Activated CD4-positive, alpha-beta T cell treated with anti-CD3 and anti-CD28 coated beads, Interleukin-2, amount 10 ng/mL, durations not matched to agents 7 days and 5 days (primary cell): ENCODE measurements at places on chromosomes 7 and 10.

- no peak for DNase-seq
Measured at GRCh38 chr10:50788951-50789945, 49.5 kb downstream of the ASAH2B start.

DNA sequence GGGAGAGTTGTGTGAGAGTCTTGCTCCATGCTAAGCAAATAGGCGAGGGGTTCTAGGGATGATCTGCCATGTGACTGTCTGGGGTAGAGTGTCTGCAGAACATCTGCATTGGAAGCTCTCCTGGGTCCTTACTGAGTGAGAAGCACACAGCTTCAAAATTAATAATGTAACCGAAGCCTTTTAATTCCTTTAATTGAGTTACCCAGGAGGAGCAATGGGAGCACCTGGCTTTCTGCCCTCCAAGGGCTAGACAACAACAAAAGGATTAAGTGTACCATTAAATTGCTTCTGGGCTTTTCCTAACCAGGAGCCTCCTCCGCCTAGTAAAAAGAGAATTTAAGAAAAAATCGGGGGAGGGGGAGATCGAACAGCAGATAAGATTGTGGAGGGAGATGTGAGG lies 102.0 kb upstream of the TBX20 start:
- no peak for DNase-seq

DNA sequence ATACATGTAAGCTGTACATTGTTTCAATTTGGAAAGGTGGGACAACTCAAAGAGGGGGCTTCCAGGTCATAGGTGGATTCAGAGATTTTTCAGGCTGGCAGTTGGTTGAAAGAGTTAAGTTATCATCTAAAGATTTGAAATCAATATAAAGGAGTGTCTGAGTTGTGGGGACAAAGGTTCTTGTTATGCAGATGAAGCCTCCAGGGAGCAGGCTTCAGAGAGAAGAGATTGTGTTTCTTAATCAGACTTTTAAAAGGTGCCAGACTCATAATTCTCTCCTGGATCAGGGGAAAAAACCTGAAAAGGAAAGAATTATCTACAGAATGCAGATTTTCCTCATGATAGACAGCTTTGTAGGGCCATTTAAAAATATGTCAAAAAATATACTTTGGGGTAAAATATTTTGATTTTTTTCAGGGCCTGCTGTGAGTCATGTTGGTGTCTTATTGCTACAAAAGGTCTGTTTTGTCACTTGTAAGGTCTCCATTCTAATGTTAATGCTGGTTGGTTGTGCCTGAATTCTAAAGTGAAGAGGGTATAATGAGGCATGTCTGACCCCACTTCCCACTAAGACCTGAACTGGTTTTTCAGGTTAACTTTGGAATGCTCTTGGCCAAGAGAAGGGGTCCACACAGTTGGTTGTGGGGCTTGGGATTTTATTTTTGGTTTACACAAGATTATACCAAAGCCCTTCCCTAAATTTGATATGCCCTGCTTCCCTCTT lies 52.7 kb upstream of the PRSS1 start:
- DNase-seq = no peak

GRCh38 chr10:30176182-30176581 lies 116.8 kb upstream of the JCAD start:
- no peak for DNase-seq

- DNase-seq = no peak
Measured at GRCh38 chr7:29490094-29490607, 73.5 kb upstream of the PRR15 start.

GRCh38 chr10:130891066-130891465 lies 420.5 kb downstream of the TCERG1L start:
- no peak for DNase-seq

- no peak for DNase-seq
Measured at GRCh38 chr7:48213226-48213625, 42.0 kb downstream of the ABCA13 start.

DNA sequence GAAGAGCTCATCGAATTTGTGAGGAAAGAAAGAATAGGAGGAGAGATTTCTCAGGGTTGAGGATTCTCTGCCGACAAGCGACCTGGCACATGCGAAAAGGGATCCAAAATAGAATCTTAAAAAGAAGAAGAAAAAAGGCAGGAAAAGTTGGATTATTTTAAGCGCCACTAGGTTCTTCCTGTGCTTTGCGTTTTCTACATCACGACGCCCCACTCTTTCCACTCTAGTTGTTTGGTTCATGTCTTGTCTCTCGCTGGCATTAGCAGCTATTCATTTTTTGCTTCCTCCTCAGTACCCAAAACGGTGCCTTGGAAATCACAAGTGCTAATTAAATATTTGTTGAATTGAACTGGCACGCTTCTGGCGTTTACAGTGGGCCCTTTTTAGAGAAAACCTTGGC lies 674 bp upstream of the FRA10AC1 start:
- DNase-seq = peak; percentile 12

DNA sequence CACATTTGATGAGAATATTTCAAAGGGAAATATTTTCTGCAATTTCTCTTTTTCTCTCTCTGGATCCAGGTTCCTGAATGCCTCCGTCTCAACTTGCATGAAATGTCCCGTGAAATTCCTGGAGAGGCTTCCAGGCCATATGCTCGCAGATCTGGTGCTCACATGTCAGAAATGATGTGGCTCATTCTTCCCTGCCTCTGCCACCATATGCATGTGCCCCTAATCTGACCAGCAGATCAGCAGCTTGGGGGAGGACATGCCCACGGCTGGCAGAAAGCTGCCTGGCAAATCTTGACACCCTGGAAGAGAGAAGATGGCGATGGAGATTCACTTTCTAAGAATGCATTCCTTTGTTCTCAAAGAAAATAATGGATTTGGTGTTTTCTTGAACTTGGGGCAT lies 490.7 kb downstream of the RPS24 start:
- no peak for DNase-seq

DNA sequence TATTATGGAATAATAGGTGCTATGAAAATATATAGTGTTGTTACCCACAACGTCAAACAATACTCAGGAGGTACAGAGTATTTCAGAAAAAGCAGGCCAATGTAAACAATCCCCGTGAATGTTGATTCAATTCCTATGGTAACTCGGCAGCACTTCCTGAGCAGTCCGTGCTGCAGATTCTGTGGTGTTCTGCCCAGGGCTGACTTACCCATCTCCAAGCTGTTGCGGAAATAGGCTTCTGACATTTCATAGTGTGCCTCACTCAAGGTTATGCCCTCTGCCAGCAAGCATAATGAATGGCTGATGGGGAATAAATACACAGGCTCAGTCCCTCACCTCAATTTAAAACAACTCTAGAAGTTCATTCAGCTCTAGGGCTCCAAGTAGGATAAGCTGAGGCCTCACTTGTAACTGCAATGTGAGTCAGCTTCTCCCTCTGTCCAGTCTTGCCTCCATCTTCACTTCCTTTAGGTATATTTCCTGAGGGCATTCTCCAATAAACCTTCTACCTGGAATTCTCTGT lies 177.6 kb downstream of the GNAI1 start:
- peak; percentile 21 for DNase-seq

DNA sequence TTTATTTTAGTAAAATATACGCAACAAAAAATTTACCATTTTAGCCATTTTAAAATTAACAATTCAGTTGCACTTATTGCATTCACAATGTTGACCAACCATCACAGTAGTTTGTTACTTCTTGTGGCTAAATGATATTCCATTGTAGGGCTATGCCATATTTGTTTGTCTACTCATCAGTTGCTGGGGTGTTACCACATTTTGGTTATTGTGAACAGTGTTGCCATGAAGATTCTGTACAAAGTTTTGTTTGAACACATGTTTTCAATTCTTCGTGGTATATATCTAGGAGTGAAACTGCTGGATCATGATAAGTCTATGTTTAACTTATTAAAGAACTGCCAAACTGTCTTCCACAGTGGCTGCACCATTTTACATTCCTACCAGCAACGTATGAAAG lies 46.3 kb upstream of the ZNF365 start:
- no peak for DNase-seq

GRCh38 chr7:31340051-31340450 lies 475 bp downstream of the NEUROD6 start:
- no peak for DNase-seq

GRCh38 chr7:105289704-105290103 lies 99.0 kb downstream of the SRPK2 start:
- no peak for DNase-seq

DNA sequence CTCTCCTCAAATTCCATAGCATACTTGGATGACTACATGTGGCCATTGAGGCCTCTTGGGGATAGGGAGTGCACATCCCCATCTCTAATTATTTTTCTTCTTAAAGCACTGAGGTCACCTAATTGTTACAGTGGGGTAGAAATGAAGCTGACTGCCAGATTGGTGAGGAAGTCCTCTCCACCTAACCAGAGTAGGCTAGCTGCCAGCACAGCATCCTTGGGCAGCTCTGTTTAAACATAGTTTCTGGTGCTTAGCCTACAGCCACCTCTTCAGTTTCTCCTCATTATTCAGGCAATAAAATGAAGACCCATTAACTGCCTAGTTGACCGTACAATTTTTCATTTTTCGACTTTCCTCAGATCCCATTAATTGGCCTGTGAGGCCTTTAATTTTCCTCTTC lies 104.6 kb downstream of the MLLT10 start:
- no peak for DNase-seq

DNA sequence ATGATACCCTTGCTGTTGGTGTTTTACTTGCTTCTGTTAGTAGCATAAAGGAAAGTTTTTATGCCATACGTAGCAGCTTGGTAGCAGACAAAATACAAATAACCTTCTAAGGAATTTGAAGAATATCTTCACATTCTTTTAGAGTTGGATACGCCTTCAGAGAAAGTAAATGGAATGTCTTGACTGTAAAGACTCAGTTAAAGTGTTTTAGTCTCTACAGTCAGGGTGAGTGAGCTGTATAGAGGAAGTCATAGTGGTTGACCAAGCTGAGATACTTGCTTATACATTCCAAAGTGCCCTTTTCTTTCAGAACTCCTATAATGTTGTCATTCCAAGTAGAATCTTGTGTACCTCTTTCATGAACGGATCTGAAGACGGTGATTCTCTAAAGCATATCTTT lies 37.7 kb downstream of the RABGEF1 start:
- DNase-seq = no peak

DNA sequence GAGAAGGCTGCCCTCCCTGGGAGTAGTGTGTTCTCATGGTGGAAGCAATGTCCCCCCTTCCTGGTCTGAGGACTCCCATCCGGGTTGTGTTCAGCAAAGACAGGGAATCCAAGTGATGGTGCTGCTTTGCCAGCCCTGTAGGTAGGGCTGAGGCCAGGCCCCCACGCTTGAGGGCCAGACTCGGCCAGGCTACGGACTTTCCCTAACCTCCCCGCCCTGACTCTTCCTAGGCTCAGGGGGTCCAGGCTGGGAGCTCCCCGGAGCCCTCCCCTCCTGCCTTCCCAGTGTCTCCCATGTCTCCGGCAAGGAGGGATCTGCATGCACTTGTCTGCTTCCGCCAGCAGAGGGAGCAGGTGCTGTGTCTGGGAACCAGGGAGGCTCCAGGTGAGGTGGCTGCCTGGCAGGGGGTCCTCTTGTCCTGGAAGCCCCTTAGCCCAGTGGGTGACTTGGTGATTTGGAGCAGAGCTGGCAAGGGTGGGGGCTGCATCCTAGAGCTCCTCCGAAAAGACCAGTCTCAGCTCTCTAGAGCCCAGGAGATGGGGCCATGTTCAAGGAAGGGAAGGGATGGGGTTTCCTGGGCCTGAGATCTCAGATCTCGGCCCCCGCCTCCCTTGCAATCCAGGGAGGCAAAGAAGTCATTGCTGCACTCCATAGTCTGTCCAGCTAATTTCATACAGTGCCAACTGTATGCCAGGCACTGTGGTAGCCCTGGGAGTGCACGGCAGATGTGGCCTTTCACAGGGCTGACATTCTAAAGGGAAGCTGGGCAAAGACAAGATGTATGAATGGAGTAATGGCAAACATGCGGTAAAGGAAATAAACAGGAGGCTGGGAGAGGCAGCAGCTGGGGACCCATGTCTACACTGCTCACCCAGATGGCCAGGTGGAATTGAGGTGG lies 20.3 kb upstream of the SFRP5 start:
- DNase-seq = peak; percentile 80

- no peak for DNase-seq
Measured at GRCh38 chr10:42981358-42982236, 95.3 kb upstream of the RET start.

DNA sequence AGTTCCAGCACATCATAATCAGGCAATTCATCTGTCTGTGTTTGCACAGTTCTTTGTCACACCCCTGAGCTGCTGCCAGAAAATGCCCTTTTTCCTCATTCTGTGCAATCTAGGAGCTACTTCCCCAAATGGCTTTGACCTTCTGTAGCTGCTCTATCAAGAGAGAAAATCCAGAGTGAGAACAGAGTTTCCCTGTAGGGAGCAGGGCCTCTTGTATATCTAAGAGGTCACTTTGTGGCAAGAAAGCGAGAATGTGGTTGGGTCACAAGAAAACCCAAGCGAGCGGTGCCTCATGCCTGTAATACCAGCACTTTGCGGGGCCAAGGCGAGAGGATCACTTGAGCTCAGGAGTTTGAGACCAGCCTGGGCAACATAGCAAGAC lies 24.3 kb downstream of the SLC29A3 start:
- DNase-seq = no peak

DNA sequence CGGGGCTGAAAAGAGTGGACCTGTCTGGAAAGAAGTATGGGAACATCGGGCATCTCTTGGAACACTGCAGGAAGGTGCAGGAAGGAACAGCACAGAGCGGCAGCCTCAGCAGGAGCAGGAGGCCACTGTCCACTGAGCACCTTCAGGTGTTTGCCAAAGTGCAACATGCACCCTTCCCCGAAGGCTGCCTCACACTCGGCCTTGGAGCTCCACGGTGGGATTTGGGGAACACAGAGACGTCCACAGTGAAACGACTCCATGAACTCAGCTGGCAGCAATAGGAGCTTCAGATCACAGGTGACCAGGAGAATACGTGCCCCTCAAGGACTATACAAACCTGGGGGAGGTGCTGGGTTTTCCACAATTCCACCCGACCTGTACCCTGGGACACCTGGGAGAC lies 140.3 kb upstream of the RET start:
- DNase-seq = no peak

DNA sequence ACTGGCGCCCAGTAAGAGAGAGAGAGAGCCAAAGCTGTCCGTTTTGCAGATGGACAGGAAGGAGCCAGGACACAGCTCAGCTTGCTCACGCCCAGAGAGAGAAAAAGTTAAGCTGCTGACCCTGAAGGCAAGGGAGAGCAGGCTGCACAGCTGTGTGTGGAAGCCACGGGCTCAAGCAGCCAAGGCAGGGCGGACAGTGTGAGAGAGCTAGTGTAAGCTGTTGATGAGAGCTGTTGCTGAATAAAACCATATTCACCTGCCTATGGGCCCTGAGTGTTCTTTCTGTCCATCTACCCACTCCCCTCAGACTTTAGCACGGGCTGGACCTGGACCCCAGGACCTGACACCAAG lies 5.4 kb downstream of the INMT start:
- no peak for DNase-seq

GRCh38 chr7:151461942-151462230 lies 21.9 kb upstream of the CRYGN start:
- DNase-seq = no peak

DNA sequence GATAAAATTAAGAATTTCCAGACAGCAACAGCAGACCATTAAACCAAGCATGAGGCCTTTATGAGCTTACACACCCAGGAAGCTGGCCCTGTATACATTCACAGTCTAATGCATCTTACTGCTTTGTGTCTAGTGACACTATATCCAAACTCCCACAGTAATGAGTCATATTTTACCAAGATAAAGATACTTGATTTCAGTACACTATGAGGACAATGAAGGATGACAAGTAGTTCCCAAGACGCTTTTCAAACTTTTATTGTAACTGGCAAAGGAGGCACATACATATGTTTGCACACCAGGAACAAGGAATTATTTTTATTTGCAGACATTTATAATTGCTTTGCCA lies 148.0 kb downstream of the TSPAN12 start:
- DNase-seq = no peak

GRCh38 chr10:93211991-93212390 lies 138.3 kb downstream of the CYP26A1 start:
- no peak for DNase-seq

- DNase-seq = no peak
Measured at GRCh38 chr10:60040014-60040662, 133.8 kb upstream of the CCDC6 start.
